ENCODE measurements at places on chromosomes 4 and X. TPM values are rescaled to one million over a fixed set of nuclear protein-coding genes. Genes with fewer than 3 reads are reported as not detected.

The CTAG2 gene
- not detected for polyA plus RNA-seq

The SOX3 gene
- not detected for polyA plus RNA-seq

The STBD1 gene
- 17.5 TPM for polyA plus RNA-seq

The GAGE12F gene
- not detected for polyA plus RNA-seq

The ARHGAP10 gene
- polyA plus RNA-seq, result 33.5 TPM

The SYTL4 gene
- 8.0 TPM for polyA plus RNA-seq

The DRD5 gene
- polyA plus RNA-seq, result 0.03 TPM

The LONRF3 gene
- 3.0 TPM for polyA plus RNA-seq

The CFP gene
- 7.3 TPM for polyA plus RNA-seq

The IL21 gene
- 1.1 TPM for polyA plus RNA-seq

The GAGE12E gene
- not detected for polyA plus RNA-seq

The EGF gene
- 15.8 TPM for polyA plus RNA-seq

The LAMTOR3 gene
- polyA plus RNA-seq, result 17.9 TPM

The PJA1 gene
- 9.8 TPM for polyA plus RNA-seq

The TMEM164 gene
- 11.5 TPM for polyA plus RNA-seq

The AR gene
- 5.3 TPM for polyA plus RNA-seq

The EXOC1L gene
- polyA plus RNA-seq, result 0.33 TPM

The TCEAL2 gene
- polyA plus RNA-seq, result 1.7 TPM

The HSFX1 gene
- polyA plus RNA-seq, result not detected

The RIPPLY1 gene
- not detected for polyA plus RNA-seq

The NLGN3 gene
- 0.15 TPM for polyA plus RNA-seq

The BEX4 gene
- polyA plus RNA-seq, result 18.1 TPM

The CLDN22 gene
- polyA plus RNA-seq, result not detected

The CYSLTR1 gene
- polyA plus RNA-seq, result 1.8 TPM

The DCAF4L1 gene
- 0.02 TPM for polyA plus RNA-seq

The MAML3 gene
- polyA plus RNA-seq, result 3.2 TPM

The APLN gene
- 2.3 TPM for polyA plus RNA-seq

The AFF2 gene
- 2.0 TPM for polyA plus RNA-seq

The SAT1 gene
- 895 TPM for polyA plus RNA-seq

The RHOH gene
- polyA plus RNA-seq, result 0.90 TPM

The OFD1 gene
- 9.3 TPM for polyA plus RNA-seq

The FAM13A gene
- polyA plus RNA-seq, result 12.9 TPM

The PRSS12 gene
- 0.56 TPM for polyA plus RNA-seq

The CENPVL2 gene
- not detected for polyA plus RNA-seq

The H2BW2 gene
- not detected for polyA plus RNA-seq

The TCP11X2 gene
- polyA plus RNA-seq, result not detected

The SFRP2 gene
- polyA plus RNA-seq, result 1.3 TPM

The ASMT gene
- polyA plus RNA-seq, result 0.07 TPM

The GSX2 gene
- not detected for polyA plus RNA-seq

The TRIM60 gene
- not detected for polyA plus RNA-seq

The HTT-AS gene
- polyA plus RNA-seq, result not detected

The OTC gene
- 0.51 TPM for polyA plus RNA-seq

The NOA1 gene
- 21.9 TPM for polyA plus RNA-seq

The SAGE1 gene
- not detected for polyA plus RNA-seq
